ENCODE measurements at places on chromosomes 12 and 14. TPM values are rescaled to one million over a fixed set of nuclear protein-coding genes. Genes with fewer than 3 reads are reported as not detected.

DNA sequence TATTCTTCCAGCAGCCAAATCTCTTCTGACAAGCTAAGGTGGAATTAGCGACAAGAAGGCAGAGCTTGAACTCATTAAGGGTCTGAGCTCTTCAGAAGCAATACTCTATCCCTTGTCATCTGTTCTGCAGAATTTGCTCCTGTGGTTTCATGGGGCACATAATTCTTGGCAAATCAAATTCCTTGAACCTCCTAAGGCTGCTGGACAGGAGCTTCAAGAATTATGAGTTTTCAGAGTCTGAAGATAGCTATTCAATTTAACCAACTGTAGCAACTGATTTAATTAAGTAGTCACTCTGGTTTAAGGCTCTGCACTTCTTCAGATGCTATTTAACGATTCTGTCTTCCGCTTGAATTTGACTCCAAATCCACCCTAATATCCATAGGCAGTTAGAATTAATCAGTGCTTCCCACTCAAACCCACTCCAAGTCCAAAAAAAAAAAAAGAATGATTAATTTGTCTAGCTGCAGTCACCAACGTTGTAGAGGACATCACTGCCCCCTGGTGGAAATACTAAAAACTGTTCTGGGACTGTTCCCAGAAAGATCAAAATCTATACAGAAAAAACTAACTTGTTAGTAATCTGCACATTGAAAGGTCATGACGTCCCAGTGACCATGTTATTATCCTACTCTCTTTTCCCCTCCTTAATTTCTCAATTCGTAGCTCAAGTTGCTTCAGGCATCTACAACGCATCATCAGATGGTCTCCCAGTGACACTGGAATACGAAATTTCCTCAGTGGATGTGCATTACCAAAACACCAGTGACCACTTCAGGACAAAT is 169.9 kb downstream of the KIF21A start:
- no peak for DNase-seq

DNA sequence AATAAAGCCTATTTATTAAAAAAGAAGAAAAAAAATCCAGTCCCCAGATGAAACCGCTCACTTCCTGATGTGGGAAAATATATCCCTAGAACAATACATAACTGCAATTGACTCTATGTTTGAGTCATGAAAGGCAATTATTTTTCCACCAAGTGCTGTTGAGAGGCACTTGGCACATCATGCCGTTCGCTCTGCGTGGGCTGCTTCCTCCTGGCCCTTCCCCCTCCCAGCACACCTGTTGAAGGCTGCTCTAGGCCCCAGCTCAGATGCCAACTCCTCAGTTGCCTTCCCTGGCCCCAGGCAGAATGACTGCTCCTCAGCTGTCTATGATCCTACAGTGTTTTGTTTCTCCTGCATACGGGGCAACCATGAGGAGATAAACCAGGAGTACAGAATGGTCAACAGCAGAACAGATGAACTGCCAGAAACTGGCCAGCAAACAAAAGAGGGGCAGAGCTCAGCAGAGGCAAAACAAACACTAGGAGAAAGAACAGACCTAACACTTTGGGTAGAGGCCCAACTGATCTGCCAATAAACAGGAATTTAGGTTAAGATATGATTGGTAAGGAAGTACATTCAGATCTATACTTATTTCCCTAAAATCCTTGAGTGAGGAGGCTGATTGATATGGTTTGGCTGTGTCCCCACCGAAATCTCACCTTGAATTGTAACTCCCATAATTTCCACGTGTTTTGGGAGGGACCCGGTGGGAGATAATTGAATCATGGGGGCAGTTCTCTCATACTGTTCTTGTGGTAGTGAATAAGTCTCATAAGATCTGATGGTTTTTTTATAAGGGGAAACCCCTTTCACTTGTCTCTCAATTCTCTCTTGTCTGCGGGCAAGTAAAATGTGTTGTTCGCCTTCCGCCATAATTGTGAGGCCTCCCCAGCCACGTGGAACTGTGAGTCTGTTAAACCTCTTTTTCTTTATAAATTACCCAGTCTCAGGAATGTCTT is 58.6 kb downstream of the SLC38A1 start:
- no peak for DNase-seq

DNA sequence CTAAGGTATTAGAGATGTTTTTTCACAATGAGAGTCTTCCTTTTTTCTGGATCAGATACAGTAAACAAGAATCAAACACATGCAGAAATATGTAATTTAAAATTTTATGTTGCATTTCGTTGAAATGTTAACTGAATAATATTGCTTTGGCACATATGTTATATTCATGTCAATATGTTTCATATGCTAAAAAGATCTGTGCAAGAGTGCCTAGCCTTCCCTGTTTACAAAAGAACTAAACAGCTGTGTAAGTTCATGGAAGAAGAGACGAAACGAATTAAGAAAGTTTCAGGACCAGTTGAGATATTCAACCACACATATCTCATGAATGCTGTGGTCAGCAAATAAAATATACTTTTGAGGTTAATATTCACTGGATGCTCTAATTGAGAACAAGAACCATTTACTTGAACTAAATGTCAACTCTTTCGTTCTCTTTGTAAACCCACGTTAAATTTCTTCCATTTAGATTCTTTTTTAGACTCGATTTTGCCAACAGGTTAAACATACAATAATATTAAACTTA is 289.5 kb downstream of the FOXG1 start:
- DNase-seq, result no peak

DNA sequence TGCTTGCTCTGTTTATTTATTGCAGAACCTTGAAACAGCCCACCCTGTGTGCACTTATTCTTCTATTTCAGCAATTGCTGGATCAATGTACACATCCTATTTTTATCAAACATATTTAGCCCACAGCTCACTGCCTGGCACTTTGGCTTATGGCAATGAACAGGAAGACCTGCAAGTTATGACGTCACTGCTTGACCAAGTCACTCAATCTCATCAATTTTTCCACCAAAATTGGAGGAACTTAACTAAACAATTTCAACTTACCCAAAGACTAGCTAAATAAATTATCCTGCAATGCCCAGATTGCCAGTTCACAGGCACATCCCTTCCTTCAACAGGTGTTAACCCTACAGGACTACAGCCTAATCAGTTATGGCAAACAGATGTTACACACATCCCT is 89.3 kb downstream of the FSCB start:
- DNase-seq, result no peak

DNA sequence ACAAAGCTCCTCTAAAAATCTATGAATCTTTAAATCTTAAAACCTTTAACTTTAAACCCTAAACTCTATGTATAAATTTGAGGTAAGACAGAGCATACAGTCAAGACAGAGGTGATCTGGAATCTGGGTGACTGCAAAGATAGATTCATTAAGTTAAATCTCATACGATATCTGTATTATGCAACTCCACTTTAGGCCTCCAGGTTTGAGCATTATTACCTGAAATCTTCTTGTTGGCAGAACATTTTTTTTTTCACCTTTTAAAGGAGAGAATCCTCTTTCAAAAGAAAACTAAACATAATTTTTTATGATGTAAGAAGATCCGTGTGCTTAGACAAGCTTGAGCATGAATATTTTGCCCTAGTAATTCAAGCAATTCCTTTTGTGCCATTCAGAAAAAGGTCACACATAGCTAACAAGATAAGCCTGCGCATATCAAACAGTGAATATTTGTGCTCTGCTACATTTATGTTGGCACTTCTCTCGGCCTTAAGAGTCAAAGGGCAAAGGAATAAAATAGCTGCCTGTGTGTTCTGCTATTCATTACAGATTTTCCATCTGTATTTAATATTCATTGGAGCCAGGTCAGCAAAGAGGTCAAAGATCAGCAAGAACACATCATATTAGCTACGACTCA is 163.3 kb downstream of the TMTC3 start:
- no peak for DNase-seq

The CARMIL3 gene
- 0.69 TPM for total RNA-seq

The GMFB gene
- total RNA-seq, result 62.3 TPM

All from skin of body (tissue), 3 donors.